Activated naive CD4-positive, alpha-beta T cell treated with anti-CD3 and anti-CD28 coated beads, Interleukin-2, amount 50 U/mL, for 16 hours (primary cell): ENCODE measurements at places on chromosomes 6 and 20.

GRCh38 chr6:110512991-110513390 lies 36.6 kb upstream of the SLC22A16 start:
- no peak for DNase-seq

DNA sequence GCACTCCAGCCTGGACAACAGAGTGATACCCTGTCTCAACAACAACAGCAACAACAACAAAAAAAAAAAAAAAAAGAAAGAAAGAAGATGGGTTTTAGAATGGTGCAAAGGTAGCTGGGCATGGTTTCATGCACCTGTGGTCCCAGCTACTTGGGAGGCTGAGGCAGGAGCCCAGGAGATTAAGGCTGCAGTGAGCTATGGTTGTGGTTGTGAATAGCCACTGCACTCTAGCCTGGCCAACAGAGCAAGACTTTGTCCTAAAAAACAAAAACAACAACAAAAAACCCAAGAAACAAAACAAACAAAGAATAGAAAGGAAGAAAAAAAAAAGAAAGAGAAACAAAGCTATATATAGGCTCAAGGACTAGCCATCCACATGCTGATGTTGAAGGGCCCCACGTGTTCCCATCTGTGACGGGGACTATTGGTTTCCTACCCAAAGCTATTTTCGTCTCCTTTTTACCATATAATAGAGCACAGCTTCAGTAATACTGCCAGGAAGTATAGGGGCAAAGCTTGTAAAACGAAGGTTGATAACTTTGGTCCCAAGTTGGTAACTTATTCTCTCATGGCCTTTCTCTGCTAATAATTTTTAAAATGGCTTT lies 7.9 kb upstream of the EEF1E1 start:
- no peak for DNase-seq

- DNase-seq, result no peak
Measured at GRCh38 chr6:150666071-150666470, 66.4 kb downstream of the PLEKHG1 start.

- DNase-seq, result no peak
Measured at GRCh38 chr6:169289619-169290339, 36.1 kb upstream of the THBS2 start.

- no peak for DNase-seq
Measured at GRCh38 chr6:11386323-11386722, 151.2 kb upstream of the TMEM170B start.

- no peak for DNase-seq
Measured at GRCh38 chr6:105135056-105135455, 44.8 kb downstream of the POPDC3 start.

GRCh38 chr20:64224351-64225170 lies 31.0 kb upstream of the PCMTD2 start:
- DNase-seq, result no peak
